Stimulated activated CD8-positive, alpha-beta memory T cell treated with anti-CD3 and anti-CD28 coated beads, Interleukin-4, amount 100 ng/mL, for 1 hour (primary cell): ENCODE measurements at places on chromosomes 4 and X.
A peak's percentile ranks its signal among the peaks of the same experiment; 100 is the strongest.

GRCh38 chr4:13797061-13797460 is 169.5 kb upstream of the BOD1L1 start:
- no peak for DNase-seq

DNA sequence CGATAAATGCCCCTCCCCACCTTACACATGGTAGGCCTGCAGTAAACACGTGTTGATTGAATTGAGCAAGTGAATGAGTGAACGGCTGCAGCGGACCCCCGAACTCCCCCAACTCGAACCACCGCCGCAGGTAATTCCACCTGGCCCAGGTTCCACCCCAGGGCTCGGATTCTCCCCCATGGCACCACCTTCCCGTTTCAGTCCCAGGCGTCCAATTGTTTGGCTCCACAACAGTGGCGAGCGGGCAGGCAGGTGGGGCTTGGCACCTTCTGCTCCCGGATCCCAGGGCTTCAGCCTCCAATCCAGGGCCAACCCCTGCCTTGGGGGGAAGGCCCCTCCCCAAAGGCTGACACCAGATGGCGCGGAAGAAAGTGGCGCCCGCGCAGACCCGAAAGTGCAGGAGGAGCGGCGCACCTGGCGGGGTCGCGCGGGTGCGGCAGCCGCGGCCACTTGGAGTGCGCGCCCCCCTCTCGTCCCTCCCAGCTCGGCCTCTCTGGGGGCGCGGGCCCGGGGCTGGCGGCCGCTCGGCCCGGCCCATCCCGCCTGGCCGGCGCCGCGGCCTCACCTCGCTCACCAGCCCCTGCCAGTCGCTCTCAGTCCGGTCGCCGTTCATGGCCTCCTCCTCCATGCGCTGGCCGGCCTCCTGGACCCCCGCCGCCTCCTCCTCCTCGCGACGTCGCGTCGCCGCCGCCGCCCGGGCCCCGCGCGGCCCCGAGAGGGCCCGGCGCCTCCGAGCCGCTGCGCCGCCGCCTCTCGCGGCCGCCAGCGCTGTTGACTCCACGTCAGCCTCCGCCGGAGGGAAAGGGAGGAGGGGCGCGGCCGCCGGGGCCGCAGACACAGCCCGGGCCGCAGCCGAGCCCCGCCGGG is at the start of gene CCDC149:
Gene CCDC149 (minus strand): TSS at position 791 of the 867 bp plus-strand sequence. CDS start 178 bp downstream, at position 613.
- no peak for DNase-seq

- no peak for DNase-seq
Measured at GRCh38 chrX:101265869-101266428, 25.2 kb downstream of the TAF7L start.

DNA sequence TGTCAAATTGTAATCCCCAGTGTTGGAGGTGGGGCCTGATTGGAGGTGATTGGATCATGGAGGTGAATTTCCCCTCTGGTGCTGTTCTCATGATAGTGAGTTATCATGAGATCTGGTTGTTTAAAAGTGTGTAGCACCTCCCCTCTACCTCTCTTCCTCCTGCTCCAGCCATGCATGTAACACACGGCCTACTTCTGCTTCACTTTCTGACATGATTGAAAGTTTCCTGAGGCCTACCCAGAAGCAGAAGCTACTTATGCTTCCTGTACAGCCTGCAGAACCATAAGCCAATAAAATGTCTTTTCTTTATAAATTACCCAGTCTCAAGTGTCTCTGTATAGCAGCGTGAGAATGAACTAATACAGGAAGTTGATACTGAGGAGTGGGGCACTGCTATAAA is 61.7 kb upstream of the DDX60 start:
- DNase-seq = no peak

DNA sequence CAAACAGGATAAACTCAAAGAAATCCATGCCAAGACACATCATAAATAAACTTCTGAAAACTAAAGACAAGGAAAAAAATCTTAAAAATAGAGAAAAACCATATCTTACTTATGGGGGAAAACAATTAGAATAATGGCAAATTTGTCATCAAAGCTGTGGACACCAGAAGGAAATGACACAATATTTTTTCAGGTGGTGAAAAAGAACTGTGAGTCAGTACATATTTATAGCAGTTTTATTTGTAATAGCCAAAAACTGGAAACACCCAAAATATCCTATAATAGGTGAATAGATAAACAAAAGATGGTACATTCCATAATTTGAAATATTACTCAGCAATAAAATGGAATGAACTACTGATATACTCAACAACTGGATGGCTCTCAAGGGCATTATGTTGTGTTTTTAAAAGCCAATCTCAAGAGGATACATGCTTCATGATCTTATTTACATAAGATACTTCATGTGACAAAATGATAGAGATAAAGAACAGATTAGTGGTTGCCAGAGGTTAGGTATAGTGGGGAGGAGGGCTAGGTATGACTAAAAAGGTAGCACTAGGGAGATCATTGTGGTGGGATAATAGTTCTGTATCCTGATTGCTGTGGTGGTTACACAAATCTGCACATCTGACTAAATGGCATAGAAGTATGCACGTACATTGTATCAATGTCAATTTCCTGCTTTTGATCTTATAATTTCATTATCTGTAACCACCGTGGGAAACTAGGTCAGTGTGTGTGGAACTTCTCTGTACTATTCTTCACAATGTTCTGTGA is 191.9 kb downstream of the PPP1R2C start:
- DNase-seq = no peak

DNA sequence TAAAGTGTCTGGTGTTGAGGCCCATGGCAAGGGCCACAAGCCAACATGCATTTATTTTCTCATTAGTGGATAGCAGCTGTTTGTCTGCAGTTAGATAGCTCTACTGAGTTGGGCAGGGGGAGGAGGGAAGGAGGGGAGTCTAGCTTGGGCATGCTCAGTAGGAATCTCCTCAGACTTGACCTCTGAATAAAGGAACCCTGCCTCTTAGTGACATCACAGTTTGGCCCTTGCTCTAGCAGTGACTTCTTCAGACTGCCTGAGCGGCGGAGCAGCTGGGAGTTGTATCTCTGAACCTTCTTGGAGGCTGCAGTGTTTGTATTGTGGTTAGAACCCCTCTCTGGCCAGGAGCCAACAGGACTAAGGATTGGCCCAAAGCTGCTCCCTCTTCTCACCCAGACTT is 57.4 kb downstream of the BCORL1 start:
- no peak for DNase-seq

DNA sequence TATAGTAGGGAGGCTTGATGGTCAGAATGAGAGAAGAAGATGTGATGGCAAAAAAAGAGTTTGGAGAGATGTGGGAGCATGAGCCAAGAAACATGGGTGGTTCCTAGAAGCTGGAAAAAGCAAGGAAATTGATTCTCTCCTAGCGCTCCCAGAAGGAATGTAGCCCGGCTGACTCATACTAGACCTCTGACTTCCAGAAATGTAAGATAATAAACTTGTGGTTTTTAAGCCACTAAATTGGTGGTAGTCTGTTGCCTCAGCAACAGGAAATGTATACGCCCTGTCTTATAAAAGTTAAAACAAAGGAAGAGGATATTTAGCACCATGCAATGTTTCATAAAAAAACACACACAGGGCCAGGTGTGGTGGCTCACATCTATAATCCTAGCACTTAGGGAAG is 182.7 kb upstream of the PCDH7 start:
- no peak for DNase-seq

GRCh38 chrX:123990602-123991001 is 29.1 kb downstream of the STAG2 start:
- no peak for DNase-seq

- DNase-seq = no peak
Measured at GRCh38 chr4:32191961-32192360, 1471.8 kb downstream of the PCDH7 start.

- no peak for DNase-seq
Measured at GRCh38 chr4:42265782-42266602, 113.5 kb upstream of the BEND4 start.

GRCh38 chrX:110397339-110397738 is 38.7 kb downstream of the RTL9 start:
- DNase-seq = no peak

GRCh38 chrX:150324035-150324728 is 38.9 kb upstream of the MAMLD1 start:
- no peak for DNase-seq

DNA sequence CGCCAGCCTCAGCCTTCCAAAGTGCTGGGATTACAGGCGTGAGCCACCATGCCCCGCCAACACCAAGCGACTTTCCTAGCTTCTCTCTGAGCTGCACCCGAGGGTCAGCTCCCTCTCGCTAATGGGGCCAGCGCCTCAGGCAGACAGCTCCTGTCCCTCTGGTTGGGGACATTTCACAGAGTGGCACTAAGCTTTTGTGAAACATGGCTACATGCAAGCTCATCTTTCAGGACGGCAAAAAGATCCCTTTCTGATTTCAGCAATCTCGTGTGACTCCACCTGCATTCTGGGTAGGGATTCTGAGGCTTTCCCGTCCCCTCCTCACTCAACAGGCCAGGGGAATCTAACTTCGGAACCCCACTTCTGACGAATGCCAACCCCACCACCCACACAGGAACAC is 31.0 kb upstream of the C4orf50 start:
- DNase-seq = no peak

GRCh38 chrX:53081925-53082772 is at the start of gene TSPYL2:
Gene TSPYL2 (plus strand): TSS chrX:53082367. CDS start chrX:53082499, 132 bp downstream.
- peak; percentile 84 for DNase-seq
